Body of pancreas (tissue), 4 donors: ENCODE measurements at places on chromosomes 13 and 19.

- no peaks in the 10 kb centered on the region for H3K36me3 ChIP-seq
- H3K27ac ChIP-seq = no peak overlapping the region
- no peak for DNase-seq
- no peaks in the 10 kb centered on the region for H3K27me3 ChIP-seq
- H3K4me3 ChIP-seq = no peak overlapping the region
- no peaks in the 10 kb centered on the region for H3K4me1 ChIP-seq
Observed at GRCh38 chr13:42396501-42396900, 124.5 kb downstream of the AKAP11 start.

- H3K4me1 ChIP-seq = no peaks in the 10 kb centered on the region
- H3K4me3 ChIP-seq = no peak overlapping the region
- DNase-seq = no peak
- no peaks in the 10 kb centered on the region for H3K36me3 ChIP-seq
- H3K27ac ChIP-seq = no peak overlapping the region
Observed at GRCh38 chr13:109336730-109337129, 449.7 kb downstream of the IRS2 start.

DNA sequence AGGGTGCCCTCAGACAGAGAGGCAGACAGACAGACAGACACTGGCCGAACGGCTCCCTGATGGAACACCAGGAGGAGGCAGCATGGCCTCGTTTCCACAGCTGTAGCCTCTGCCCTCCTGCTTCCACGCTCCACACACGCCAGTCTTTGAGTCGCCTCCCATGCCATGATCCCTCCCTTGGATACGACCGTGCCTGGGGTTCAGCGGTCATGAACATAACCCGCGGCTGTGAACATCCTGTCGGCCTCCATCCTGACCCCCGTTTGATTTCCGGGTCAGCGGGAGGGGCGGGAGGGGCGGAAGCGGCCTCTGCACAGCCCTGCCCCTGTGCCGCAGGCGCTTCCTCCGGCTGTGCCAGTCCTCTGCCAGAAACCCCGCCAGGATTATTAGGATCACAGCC lies 23.4 kb downstream of the GP6 start:
- no peaks in the 10 kb centered on the region for H3K4me1 ChIP-seq
- H3K27ac ChIP-seq = no peak overlapping the region
- no peaks in the 10 kb centered on the region for H3K36me3 ChIP-seq
- DNase-seq = no peak

GRCh38 chr13:62119739-62120700 lies 704.4 kb upstream of the PCDH20 start:
- no peak for DNase-seq
- no peak overlapping the region for H3K4me3 ChIP-seq
- H3K27me3 ChIP-seq = no peaks in the 10 kb centered on the region
- no peaks in the 10 kb centered on the region for H3K36me3 ChIP-seq
- no peak overlapping the region for H3K27ac ChIP-seq

- peak; percentile 45 for DNase-seq
- H3K27me3 ChIP-seq = no peaks in the 10 kb centered on the region
- no peaks in the 10 kb centered on the region for H3K36me3 ChIP-seq
Observed at GRCh38 chr13:102400675-102401145, 1.1 kb downstream of the FGF14 start.

- H3K27ac ChIP-seq = peak overlapping the region; percentile 95
- peaks cover 46% of the 10 kb centered on the region for H3K4me1 ChIP-seq
- no peak overlapping the region for H3K4me3 ChIP-seq
Observed at GRCh38 chr13:29923554-29924481, 73.4 kb upstream of the UBL3 start.

- H3K27ac ChIP-seq = peak within 1 kb of the TSS; percentile 91
- peak within 1 kb of the TSS; percentile 39 for H3K4me3 ChIP-seq
- H3K27me3 ChIP-seq = no peaks in the 10 kb centered on the region
- H3K36me3 ChIP-seq = no peaks in the 10 kb centered on the region
- DNase-seq = peak; percentile 99
- peaks cover 67% of the 10 kb centered on the region for H3K4me1 ChIP-seq
Observed at GRCh38 chr19:1905110-1905862, at the start of the genes ADAT3 and SCAMP4. TSS of gene ADAT3 (plus strand) at chr19:1905399. CDS start at chr19:1912048, 6,649 bp downstream. TSS of gene SCAMP4 (plus strand) at chr19:1905399. CDS start at chr19:1915020, 9,621 bp downstream.

GRCh38 chr19:44455100-44455499 lies 6.8 kb upstream of the ZNF229 start:
- DNase-seq = no peak
- no peaks in the 10 kb centered on the region for H3K36me3 ChIP-seq
- H3K4me1 ChIP-seq = no peaks in the 10 kb centered on the region

DNA sequence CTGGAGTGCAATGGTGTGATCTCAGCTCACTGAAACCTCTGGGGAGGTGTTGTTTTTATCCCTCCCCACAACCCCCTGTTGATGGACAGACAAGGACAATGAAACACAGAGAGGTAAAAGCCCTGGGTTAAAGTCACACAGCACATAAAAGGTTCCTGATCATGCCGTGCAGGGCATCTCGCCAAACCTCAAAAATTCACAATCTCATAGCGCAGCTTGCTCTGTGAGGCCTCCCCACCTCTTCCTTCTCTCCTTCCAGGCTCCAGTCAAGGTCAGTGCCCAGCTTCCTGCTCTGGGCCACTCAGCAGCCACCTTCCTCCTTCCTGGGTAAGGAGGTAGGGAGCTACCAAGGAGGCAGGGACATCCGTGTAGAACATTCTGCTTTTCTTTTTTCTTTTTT lies 2.3 kb downstream of the FUT2 start:
- H3K4me1 ChIP-seq = peaks cover 26% of the 10 kb centered on the region
- H3K27me3 ChIP-seq = no peaks in the 10 kb centered on the region
- no peaks in the 10 kb centered on the region for H3K36me3 ChIP-seq
- peak; percentile 46 for DNase-seq
- no peak overlapping the region for H3K27ac ChIP-seq
- H3K4me3 ChIP-seq = no peak overlapping the region

- no peak overlapping the region for H3K27ac ChIP-seq
- no peaks in the 10 kb centered on the region for H3K4me1 ChIP-seq
- no peak for DNase-seq
- no peaks in the 10 kb centered on the region for H3K27me3 ChIP-seq
Observed at GRCh38 chr13:34311251-34311650, 493.3 kb downstream of the RFC3 start.

DNA sequence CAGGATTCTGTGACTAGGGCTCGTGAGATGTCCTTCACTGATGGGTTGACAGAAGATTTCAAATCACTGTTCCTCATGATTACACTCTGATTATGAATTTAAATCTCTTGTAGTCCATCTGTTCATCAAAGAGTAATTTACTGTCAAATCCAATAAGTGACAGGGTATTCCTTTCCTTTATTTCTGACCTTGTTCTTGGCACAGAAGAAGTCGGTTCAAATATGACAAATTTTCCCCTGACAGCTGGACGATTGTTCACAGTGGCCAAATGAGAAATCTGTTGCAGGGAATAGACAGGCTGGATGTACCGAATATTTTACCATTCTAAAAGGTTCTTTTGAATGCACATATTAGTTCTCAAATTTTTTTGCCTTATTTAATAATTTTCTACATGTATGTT lies 767.3 kb upstream of the GPC6 start:
- H3K27ac ChIP-seq = no peak overlapping the region
- H3K36me3 ChIP-seq = no peaks in the 10 kb centered on the region
- no peaks in the 10 kb centered on the region for H3K27me3 ChIP-seq
- no peak overlapping the region for H3K4me3 ChIP-seq
- H3K4me1 ChIP-seq = no peaks in the 10 kb centered on the region

- peaks cover 60% of the 10 kb centered on the region for H3K4me1 ChIP-seq
- H3K27me3 ChIP-seq = no peaks in the 10 kb centered on the region
- H3K27ac ChIP-seq = no peak overlapping the region
Observed at GRCh38 chr13:51643105-51643881, 59.0 kb downstream of the WDFY2 start.

DNA sequence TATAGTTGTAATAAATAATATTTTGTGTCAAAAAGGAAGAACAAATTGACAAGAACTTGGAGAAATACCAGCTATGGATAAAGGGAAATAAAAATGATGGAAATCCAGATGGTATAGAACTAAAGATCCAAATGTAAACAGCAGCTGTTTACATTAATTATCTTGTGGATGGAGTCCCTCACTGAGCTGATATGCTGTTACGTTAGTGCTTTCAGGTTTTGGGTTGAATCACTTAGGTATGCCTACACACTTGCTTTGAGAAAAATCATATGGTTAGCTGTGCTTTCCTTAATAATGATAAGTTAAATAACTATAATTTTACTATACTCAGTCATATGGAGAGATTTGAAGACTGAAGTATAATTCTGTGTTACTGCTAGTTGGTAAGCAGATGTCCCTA lies 27.7 kb downstream of the WASF3 start:
- H3K4me1 ChIP-seq = no peaks in the 10 kb centered on the region
- no peaks in the 10 kb centered on the region for H3K27me3 ChIP-seq
- H3K4me3 ChIP-seq = no peak overlapping the region
- DNase-seq = no peak
- no peak overlapping the region for H3K27ac ChIP-seq
- H3K36me3 ChIP-seq = no peaks in the 10 kb centered on the region

DNA sequence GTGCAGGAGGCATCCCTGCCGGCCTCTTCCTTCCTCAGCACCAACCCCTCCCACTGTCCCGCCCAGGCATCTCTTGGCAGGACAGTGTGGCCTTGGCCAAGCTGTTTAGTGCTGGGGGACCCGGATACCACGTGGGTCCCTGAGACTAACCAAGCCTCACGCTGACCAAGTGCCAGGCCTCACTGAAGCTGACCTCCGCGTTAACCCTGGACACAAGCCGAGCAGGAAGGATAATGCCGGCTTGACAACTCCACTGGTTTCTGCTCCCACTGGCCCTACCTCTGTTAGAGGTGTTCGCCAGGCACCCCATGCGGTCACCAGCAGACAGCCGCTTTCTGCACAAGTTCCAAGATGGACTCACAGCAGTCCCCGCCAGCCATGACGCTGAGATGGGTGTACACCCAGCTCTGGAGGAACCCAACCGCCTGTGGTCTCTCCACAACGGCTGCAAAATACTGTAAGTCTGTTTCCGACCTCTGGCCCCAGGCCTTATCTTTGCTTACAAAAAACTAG lies 12.4 kb downstream of the GRTP1 start:
- DNase-seq = no peak
- H3K4me1 ChIP-seq = no peaks in the 10 kb centered on the region
- H3K36me3 ChIP-seq = no peaks in the 10 kb centered on the region

DNA sequence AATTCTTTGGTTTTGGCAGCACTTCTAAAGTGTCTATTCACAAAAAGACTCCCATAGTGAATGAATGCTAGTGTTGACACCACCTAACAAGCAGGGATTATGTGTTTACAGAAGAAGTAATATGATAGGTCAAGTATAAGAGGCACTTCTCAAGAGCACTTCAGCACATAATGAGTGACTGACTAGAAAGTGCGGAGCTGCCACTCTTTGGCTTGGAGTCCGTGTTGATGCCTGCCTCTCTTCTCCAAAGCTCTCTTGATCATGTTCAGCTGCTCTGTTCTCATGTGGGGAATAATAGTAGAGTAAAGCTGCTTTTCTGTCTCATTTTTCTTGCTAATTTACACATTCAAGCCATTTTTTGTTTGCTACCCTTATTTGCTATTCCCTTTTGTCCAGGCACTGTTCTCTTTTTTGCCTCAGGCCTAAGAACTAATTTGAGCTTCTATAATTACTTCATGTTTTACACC lies 22.7 kb upstream of the MAB21L1 start:
- no peak overlapping the region for H3K4me3 ChIP-seq
- H3K4me1 ChIP-seq = no peaks in the 10 kb centered on the region
- DNase-seq = no peak

DNA sequence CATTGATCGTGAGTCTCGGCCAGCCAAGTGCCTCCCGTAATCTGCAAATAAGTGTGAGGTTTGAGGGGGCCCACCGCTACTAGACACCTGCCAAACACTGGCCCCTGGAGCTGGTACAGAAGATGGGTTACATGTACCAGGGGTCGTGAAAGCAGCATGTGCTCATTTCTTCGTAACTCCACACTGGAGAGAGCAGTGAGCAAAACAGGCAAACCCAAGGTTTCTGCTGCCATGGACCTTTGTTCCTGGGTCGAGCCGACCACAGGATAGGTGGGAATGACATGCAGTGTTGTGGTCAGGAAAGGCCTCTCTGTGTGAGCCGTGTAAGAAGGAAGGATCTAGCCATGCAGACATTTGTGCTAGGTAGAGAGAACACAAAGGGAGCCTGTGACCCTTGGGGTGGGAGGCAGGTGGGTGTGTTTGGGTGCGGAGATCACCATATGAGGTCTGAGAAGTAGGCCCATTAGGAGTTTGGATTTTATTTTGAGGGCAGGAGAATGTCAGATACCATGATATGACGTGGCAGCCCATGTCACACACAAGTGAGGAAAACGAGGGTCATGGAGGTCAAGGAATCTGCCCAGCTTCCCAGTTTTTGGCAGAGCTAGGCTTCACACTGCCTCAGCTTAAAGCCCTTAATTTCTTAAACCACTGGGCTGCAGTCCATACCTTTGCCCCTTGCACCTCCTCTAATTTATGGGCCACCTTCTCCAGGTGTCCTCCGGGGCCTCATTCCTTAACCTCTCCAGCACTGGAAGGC lies 919 bp downstream of the GTF3A start:
- H3K36me3 ChIP-seq = peaks cover 2% of the 10 kb centered on the region
- H3K4me3 ChIP-seq = peak overlapping the region; percentile 49
- peaks cover 38% of the 10 kb centered on the region for H3K4me1 ChIP-seq

- H3K4me3 ChIP-seq = no peak overlapping the region
- peak; percentile 86 for DNase-seq
- H3K27me3 ChIP-seq = no peaks in the 10 kb centered on the region
- H3K4me1 ChIP-seq = peaks cover 46% of the 10 kb centered on the region
- peak overlapping the region; percentile 49 for H3K27ac ChIP-seq
Observed at GRCh38 chr19:18020212-18021085, 12.5 kb downstream of the ARRDC2 start.

DNA sequence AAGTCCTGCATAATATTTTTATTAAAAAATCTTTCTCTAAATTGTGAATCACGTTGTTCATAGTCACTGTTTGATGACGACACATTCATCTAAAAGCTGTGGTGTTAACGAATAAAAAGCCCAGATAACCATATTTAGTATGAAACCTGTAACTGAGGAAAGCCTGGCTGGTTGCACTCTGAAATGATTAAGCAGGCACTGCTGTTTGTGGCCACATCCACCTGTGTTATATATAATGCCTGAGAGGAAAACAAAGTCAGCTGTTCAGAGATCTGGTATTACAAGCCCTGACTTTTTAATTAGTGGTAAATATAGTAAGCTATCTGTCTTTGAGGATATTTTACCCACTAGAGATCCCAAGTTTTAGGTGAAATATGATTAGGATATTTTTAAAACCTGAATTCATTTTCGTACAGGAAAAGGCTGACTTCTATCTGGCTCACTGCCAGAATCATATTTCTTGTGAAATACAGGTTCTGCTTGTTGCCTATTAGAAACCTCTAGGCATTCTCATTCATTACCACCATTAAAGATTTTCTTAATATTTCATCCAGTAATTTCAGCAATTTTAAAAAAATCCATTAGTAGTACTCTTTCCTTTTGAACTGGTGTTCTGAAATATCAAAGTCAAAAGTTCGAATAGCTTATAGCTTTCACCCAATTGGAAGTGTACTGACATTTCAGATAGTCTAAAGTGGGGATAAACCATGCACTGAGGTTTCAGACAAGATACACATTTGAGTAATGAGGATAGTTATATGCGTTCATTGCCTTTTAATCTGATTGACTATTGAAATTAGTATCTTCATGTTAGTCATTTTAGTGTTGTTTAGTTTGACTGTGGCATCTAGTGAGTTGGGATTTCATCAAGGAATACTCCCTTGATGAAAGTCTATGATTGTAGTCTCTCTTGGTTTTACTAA lies 79.7 kb downstream of the LMO7 start:
- H3K27ac ChIP-seq = no peak overlapping the region
- H3K36me3 ChIP-seq = no peaks in the 10 kb centered on the region

GRCh38 chr13:93425411-93425810 lies 198.8 kb downstream of the GPC6 start:
- no peaks in the 10 kb centered on the region for H3K36me3 ChIP-seq
- H3K27me3 ChIP-seq = no peaks in the 10 kb centered on the region
- no peak overlapping the region for H3K27ac ChIP-seq
- no peak for DNase-seq
- no peaks in the 10 kb centered on the region for H3K4me1 ChIP-seq

- H3K36me3 ChIP-seq = no peaks in the 10 kb centered on the region
- no peaks in the 10 kb centered on the region for H3K4me1 ChIP-seq
- H3K27me3 ChIP-seq = no peaks in the 10 kb centered on the region
Observed at GRCh38 chr13:63107179-63107943, 1691.7 kb upstream of the PCDH20 start.
